ENCODE measurements at places on chromosomes 5 and 9.

- no peak for DNase-seq
These were observed 68.6 kb upstream of the CPEB4 start for GRCh38 chr5:173819521-173819920.

GRCh38 chr9:93697352-93698139, 121.2 kb downstream of the PHF2 start:
- DNase-seq, result peak; percentile 19

DNA sequence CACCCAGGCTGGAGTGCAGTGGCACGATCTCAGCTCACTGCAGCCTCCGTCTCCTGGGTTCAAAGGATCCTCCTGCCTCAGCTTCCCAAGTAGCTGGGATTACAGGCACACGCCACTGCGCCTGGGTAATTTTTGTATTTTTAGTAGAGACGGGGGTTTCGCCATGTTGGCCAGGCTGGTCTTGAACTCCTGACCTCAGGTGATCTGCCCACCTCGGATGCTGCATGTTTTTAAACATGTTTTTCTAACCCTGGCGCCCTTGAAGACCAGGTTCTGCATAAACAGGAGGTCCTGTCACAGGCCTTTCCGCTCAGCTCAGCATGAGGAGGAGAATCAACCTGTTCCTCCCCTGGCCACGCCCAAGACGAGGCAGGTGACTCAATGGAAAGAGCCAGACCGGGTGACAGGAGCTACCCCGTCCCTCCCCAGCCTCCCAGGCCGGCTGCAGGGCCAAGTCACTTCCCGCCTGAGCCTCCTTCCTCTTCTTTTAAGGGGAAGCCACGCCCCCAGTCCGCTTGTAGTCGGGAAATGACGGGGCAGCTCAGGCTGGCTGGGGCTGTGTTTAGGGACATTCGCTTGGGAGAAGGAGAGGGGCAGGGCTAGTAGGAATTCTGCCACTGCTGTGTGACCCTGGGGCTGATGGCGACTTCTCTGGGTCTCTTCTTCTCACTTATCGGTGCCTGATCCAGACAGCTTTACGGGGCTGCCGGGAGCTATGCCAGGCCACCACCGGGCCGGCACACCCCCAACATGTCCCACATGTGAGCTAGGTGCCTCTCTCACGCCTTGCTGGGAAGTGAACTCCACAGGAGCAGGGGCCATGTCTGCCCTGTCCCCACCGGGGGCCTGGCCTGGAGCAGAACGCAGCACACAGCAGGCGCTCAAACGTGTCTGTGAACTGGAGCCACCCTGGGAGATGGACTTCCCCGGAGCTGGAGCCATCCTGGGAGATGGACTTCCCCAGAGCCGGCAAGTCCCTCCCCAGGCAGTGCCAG, 6.1 kb downstream of the NOTCH1 start:
- peak; percentile 98 for DNase-seq

DNA sequence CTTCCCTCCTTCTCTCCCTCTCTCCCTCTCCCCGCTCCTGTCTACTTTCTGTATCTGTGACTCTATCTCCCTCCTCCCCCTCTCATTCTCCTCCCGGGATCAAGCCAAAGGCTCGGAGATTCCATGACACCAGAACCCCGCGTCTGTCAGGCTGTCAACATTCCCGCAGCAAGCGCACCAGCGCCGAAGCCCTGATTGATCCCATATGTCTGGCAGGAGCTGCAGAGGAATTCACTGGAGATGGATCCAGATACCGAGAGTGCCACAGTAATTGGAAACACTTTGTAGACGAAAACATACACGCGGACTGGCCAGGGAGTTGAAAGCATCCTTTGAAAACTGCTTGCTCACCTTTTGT, 300 bp upstream of the SVEP1 start:
- DNase-seq, result no peak

GRCh38 chr5:59020611-59021285, 437.9 kb downstream of the RAB3C start:
- DNase-seq, result peak; percentile 46

DNA sequence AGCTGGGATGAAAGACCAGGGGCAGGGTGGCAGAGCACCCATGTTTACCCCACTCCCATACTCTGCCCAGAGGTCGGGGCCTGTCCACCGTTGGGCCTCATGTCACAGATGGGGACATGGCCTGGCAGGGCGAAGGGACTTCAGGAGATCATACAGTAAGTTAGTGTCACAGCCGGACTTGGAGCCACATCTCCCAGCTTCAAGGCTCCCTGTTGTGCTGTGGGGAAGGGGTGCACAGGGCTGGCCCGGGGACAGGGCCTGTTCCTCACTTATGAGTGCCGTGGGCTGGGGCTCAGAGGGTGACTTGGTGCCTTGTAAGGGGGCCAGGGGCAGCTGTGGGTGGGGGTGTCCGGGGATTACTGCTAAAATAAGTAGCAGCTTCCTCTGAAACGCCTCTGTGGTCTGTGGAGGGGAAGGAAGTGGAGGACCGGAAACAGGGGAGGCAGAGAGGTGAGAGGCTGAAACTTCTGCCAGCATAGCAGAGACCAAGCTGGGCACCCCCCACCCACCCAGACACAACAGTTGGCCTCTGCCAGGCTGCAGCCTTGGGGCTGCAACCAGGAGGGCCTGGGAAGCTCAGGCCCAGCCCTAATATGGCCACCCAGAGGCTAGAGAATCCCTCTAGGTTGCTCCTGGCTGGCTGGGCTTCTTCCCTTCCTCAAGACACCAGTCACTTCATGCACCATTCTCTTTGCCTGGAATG, 41.1 kb upstream of the NEK6 start:
- DNase-seq, result peak; percentile 87

DNA sequence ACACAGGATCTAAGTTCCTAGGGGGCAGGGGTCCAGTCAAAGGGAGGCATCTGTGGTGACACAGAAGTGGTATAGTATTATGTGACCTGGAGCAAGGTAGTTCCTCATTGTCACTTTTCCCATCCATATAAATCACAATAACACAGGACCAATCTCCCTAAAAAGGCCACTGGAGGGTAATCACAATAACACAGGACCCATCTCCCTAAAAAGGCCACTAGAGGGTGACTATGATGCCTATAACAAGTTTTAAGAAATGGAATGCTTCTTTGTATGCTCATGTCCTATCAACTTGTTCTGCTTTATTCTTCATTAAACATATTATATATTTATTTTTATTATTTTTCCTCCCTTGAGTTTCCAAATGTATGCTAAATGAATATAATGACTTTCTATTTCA, 254.6 kb downstream of the ASTN2 start:
- no peak for DNase-seq

DNA sequence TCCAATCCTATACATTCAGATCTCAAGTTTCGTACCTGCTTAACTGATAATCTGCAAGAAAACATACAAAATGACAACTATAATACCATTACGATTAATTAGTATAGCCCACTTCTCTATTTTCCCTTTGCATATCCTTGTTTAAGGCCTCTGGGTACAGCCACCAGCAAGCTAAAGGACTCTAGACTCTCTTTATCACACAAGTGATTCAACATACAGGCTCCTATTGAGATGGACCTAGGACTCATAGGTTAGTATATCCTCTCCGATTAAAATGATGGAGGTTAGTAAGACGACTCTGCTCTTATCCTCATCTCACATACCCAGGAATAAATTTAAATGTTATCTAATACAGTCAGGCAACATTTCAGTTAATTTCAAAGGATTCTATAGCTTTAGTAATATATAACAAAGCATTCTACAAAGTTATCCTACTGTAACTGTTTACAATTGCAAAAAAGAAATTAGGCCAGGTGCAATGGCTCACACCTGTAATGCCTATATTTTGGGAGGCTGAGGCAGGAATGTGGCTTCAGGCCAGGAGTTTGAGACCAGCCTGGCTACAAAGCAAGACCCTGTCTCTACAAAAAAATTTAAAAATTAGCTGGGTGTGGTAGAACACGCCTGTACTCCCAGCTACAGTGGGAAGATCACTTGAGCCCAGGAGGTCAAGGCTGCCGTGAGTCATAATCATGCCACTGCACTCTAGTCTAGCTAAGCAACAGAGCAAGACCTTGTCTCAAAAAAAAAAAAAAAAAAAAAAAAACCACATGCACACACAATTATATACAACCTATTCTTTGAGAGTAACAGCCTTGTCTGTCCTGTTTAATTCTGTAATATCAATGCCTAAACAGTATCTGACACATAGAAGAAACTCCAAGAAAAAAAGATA, 15.4 kb downstream of the HAUS6 start:
- DNase-seq, result no peak

GRCh38 chr9:127531676-127532075, 80.4 kb downstream of the LRSAM1 start:
- no peak for DNase-seq

DNA sequence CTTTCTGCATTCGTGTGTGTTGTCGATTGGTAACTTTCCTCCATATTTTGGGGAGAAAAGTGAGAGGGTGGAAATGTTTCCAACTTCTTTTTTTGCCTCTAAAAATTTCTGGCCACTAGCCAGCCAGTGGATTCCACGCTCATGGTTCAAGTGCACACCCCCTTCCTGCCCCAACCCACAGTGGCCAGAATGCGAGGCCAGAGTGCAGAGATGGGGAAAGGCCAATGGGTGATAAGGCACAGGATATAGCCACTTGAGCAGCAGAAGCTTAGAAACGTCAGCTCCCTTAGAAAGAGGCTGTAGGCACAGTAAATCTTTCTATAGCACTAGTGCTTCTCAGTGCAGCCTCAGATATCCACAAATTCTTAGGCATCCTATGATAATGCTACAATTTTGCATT, 75.8 kb upstream of the ADRB2 start:
- DNase-seq, result no peak

- DNase-seq, result no peak
These were observed 132.5 kb downstream of the HSD17B3 start for GRCh38 chr9:96169484-96169883.

GRCh38 chr5:111548348-111548950, 36.1 kb upstream of the STARD4 start:
- DNase-seq, result no peak

GRCh38 chr5:94081088-94081487, 339.7 kb upstream of the POU5F2 start:
- no peak for DNase-seq

DNA sequence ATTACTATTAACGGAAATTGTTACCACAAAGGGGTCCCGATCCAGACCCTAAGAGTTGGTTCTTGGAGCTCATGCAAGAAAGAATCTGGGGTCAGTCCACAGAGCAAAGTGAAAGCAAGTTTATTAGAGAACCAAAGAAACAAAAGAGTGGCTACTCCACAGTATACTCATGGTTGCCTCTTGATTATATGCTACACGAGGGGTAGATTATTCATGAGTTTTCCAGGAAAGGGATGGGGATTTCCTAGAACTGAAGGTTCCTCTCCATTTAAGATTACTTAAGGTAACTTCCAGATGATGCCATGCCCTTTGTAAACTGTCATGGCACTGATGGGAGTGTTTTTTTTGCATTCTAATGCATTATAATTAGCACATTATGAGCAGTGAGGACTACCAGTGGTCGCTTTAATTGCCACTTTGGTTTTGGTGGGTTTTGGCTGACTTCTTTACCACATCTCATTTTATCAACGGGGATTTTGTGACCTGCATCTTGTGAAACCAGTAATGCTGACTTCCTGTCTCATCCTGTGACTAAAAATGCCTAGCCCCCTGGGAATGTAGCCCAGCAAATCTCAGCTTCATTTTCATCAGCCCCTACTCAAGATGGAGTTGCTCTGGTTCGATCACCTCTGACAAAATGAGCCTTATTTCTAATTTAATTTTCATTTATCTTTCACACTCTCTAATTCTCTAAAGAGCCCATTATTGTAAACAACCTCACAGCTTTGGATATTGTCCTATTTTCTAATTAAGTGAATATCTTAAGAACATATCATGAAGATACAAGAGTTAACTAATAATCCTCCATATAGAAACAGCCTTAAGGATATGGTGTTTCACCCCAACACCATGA, 336.3 kb downstream of the RASEF start:
- DNase-seq, result no peak

GRCh38 chr5:181120306-181120705, 10.7 kb downstream of the OR2V1 start:
- DNase-seq, result no peak

GRCh38 chr5:36267905-36268304, 26.2 kb upstream of the NADK2 start:
- DNase-seq, result no peak

GRCh38 chr9:104078596-104078995, 15.5 kb upstream of the SMC2 start:
- DNase-seq, result no peak

- DNase-seq, result no peak
These were observed 258.5 kb upstream of the PPP1R2B start for GRCh38 chr5:156591631-156592030.

All from activated CD8-positive, alpha-beta memory T cell treated with anti-CD3 and anti-CD28 coated beads, Interleukin-2, amount 10 ng/mL, durations not matched to agents 7 days and 5 days (primary cell).